ENCODE measurements at places on chromosomes 1 and 21.

GRCh38 chr1:64935551-64936155, 30.7 kb downstream of the JAK1 start:
- no peak for DNase-seq

- peak; percentile 84 for DNase-seq
These were observed 64.8 kb downstream of the DNTTIP2 start for GRCh38 chr1:93814059-93814794.

DNA sequence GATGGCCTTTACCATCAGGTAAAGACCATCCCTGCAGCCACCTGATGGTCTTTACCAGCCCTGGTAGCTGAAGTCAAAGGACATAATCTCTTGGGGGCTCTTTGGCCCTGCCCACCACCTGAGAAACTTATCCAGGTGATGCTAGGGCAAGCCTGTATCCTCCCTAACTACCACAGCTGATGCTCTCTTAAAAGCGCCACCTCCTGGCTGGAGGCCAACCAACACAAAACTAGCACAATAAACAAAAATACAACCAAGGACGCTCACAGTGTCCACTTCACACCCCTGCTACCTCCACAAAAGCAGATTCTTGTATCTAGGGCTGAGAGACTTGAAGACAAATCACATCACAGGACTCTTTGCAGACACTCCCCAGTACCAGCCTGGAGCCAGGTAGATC, 357.1 kb upstream of the POU3F1 start:
- no peak for DNase-seq

DNA sequence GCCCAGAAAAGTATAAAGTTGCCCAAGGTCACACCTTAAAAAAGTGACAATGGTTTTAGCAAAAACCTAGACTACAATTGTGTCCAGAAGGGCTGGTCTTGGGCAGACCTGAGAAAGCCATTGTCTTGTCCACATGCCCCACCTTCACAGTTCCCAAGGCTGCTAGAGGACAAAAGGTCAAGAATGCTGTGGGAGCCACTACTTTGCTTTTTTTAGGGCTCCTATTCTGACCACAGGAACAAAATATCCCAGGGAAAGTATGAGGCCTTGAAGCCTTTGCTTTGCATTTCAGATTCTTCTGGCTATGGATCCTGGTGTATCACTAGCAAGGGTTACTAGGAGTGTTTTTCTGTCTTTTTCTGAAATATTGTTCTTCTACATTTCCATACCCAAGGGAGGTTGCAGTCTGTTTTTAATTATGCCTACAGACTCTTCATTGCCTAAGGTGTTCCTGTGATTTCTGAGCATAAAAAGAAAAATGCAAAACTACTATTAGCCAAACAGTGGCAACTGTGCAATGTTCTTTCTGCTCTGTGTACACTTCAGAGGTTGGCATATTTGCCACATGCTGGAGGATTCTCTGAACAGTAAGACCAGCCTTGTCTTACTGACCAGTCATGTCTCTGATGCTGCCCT, 10.7 kb downstream of the C1orf162 start:
- peak; percentile 33 for DNase-seq

DNA sequence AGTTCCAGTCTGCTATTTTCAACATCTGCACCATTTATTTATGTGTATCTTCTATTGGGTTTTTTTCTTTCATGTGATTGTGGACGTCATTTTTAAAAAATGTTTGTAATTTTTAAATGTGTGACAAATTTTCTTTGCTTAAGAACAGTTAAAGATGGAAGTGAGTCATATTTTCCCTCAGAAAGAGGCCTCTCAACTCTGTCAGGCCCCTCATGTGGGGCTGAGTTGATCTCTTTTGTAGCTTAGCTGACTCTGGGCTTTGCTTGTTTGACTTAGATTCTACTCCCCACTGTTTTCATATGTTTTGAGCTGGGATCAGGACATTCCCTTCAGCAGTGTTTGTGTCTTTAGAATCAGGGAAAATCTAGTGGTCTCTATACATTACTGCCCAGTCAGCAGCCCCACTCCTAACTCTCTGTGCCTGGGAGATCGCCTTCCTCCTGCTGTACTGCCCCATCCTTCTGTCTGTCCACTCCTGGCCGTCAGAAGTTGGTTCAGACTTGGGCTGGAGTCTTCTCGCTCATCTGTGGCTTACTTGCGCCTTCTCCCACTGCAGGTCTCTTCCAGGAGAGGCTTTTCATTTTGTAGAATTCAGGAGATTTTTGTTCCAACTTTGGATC, 137.4 kb downstream of the DYRK1A start:
- DNase-seq = peak; percentile 50

DNA sequence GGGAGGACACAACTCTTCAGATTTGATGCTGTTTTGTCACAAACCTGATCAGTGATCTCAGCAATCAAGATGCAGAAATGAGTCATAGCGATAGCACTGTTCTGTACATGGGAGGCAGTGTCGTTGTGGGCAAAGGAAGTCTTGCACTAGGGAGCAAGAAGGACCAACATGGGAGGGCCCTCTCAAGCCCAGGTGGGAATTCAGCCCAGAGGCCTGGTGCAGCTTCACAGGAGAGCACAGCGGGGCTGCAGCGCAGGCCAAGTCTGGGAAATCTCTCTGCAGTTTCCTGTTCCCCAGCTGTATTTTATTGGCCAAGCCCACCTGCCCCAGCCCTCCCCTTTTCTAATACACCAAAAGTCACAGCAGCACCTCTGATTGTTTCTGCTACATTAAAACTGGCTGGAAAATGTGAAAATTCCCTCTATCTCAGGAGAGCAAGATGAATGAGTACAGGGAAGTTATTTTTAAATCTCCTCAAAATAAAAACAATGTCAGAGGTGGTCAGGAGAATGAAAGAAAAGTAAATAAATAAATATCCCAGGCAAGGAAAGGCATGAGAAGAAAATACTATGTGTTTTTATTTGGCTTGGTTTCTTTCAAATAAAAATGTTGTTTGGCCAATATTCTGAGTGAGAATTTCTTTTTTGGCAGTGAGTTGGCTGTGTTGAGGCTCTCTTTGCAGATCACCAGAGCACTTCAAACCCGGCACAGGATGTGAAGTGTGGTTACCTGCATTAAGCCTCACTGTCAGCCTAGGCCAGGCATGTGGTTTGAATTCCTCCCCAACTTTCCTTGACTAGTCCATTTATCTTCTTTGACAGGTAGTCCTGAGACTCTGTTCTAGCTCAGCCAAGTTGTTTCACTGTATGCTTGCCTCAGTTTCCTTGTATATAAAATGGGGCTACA, 422.1 kb downstream of the PLPP3 start:
- DNase-seq = no peak

GRCh38 chr1:40185951-40186864, 25.0 kb downstream of the RLF start:
- peak; percentile 63 for DNase-seq

DNA sequence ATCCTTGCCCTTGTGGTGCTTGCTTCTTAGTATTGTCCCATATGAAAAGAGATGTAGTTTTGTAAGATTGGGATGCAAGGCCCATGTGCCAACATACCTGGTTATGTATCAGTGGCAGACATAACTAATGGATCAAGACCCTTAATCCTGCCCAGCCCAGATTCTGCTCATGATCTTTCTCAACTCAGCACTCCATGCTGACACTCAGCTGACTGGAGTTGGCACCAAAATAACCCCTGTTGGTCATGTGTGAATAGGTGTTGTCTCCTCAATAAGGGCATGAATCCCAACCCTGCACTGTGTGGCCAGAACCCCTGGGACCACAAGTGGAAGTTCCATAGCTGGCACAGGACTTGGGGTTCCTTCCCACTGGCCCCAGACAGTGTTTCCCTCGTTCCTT, 13.9 kb upstream of the CNR2 start:
- no peak for DNase-seq

DNA sequence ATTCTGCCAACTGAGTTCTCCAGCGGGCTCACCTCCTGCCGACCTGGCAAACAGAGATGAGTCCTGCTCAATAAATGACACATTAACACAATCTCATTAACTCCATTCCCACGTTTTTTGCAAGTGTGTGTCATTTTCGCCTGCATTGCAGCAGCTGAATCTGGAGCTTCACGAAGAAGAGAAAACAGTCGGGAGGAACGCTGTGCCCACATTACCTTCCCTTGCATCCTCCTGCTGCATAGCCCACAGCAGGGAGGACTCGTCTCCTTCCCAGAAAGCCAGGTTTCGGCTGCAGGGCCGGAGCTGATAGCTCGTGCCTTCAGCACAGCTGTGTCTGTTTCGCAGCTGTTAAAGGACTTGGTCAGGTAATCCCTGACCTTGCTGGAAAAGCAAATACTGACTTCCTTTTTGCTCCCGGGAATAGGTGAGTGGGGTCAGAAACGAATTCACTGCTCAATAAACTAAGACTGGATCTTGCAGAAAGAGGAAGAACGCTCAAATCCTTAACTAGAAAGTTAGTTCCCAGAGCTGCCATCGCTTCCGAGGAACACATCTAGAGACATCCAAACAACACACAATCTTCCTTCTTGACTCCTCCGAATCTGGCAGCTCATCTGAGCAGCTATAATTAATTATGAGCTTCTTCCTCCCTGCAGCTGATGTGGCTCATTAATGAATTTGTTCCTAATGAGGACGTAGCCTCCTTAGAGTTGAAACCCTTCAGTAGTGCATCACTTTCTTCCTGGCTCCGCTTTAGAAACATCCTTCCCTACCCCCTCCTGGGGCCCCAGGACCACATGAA, 33.0 kb downstream of the KANK4 start:
- DNase-seq = no peak

GRCh38 chr21:29193901-29194300, 63.5 kb downstream of the MAP3K7CL start:
- DNase-seq = no peak

GRCh38 chr1:234555390-234556024, 54.5 kb downstream of the IRF2BP2 start:
- DNase-seq = no peak

DNA sequence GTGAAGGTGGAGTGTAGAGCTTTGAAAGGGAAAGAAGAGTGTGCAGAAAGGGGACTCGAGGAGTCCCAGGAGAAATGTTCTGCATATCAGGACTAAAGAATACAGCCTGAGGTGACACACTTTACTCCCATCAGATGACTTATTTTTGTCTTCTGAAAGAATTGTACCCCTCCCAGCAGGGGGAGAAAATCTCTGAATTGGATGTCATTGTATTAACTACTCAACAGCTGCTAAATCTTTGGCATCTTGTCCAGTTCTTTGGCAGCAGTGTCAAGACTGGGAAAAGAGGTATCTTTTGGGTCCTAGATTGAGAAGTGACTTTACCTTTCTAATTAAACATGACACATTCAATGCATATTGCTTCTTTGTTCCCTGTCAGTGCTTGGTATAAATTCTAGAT, 18.9 kb downstream of the UBE4B start:
- DNase-seq = no peak

DNA sequence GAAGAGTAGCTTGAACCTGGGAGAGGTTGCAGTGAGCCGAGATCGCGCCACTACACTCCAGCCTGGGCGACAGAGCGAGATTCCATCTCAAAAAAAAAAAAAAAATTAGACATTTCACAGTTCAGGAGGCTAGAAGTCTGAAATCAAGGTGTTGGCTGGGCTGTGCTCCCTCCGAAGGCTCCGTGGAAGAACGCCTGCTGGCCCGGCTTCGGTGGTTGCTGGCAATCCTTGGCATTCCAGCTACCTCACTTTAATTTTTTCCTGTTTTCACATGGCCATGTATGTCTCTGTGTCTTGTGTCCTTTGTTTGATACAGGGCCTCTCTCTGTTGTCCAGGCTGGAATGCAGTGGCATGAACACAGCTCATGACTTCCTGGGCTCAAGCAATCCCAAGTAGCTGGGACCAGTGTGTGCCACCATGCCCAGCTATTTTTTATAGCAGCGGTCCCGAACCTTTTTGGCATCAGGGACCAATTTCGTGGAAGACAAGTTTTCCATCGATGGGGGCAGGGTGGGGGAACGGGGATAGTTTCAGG, 24.5 kb downstream of the OPRD1 start:
- no peak for DNase-seq

GRCh38 chr1:244952940-244953339, 88.6 kb upstream of the HNRNPU start:
- DNase-seq = no peak

DNA sequence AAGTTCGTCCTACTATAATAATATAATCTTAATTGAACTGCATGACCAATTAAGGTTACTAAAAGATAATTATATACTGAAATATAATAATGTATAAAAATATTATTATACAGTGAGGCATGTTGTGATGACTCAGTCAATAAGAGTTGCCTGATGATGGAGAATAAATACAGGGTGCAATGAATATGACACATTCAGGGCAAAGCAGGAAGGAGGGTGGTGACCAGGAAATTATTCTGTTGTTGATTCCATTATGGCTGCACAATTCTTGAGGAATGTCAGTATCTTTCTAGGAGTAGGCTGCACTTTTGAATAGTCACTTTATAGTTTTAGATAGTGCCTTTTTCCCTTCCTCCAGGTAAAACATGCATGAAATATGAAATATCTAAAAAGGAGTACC, 46.4 kb upstream of the RGS21 start:
- no peak for DNase-seq

- DNase-seq = no peak
These were observed 19.8 kb upstream of the GUCA2B start for GRCh38 chr1:42133390-42133789.

DNA sequence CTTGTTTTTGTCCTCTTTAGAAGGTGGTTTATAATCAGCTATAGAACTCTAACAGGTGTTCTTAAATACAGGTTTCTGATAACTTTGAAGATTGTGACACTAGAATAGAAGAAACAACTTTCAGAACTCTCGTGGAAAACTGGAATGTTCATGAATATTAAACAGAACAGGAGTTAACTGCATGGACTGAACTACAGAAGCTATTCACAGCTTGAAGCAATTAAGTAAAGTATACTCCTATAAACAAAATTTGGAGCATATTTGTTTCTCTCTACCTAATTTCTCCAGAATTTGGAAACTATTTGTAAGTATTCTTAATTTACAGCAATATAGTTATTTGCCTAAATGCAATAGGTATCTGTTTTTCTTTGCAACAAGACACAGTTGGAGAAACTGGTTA, 824.8 kb downstream of the ADGRL2 start:
- DNase-seq = no peak

GRCh38 chr21:41924368-41924754, 29.5 kb downstream of the C2CD2 start:
- DNase-seq = peak; percentile 33

DNA sequence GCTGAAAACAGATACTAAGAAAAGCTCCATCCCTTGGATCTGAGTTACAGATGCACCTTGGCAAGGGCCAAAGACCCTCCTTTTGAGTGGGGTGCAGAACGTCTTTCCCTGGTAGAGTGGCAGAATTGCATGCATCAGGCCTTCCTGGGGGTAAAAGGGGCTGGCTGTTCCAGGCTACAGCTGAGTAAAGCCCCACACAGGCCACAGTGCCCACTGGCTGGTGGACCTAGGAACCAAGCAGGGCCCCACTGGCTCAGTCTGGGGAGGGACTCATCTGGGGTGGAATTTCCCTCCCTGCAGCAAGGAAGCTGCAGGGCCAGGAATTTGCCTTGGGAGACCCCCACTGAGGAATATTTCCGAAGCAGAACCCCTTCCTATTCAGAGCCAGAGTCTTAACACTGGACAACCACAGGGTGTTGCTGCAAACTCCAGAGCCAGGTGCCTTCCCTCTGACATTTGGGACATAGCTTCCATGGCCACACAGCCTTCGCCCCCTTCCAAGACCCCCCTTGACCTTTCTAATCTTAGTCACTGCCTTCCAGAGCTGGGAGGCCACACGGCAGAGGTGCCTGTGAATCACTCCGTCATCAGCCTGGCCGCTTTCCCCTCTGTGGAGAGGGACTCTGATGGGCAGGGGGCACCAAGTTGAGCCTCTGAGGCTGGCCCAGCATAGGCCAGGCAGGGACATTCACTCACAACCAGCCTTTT, 52.5 kb downstream of the LACTBL1 start:
- no peak for DNase-seq
